WTC11 (cell line): ENCODE measurements at places on chromosomes 1 and 21.

DNA sequence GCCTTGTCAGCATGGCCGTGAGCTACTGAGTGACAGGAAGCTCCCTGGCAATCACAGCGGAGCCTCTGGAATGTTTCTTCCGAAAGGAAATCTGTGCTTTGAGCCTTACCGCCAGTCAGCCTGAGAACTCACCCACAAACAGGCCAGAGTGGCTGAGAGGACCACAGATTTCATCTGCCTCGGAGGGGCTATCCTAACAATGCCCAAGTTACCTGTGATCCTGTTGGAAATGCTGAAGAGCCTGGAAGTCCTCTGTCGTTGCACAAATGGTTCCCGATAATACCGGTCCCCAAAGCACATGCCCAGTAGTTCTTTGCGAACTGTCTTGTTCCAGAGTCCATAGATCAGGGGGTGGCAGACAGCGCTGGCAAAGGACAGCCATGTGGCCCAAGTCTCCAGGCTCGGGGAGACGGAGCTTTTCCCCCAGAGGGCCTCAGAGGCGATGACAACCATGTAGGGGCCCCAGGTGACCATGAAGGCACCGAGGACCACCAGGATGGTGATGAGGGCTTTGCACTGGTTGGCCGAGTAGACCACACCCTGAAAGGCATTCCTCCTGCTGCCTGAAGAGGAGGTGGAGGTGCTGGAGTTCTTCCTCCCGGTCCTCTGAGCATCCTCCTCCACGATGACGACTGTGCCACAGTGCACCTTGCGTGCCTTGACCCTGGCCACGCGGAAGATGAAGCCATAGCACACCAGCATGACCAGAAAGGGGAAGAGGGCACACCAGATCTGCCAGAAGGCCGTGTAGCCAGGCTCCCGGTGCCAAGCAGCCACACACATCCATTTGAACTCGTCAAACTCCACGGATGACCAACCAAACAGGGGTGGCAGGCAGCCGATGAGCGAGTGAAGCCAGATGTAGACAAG, 40.2 kb downstream of the GPR161 start:
- no peaks in the 10 kb centered on the region for H3K27me3 ChIP-seq
- no peak overlapping the region for H3K27ac ChIP-seq
- no peak overlapping the region for H3K4me3 ChIP-seq

- peaks cover 41% of the 10 kb centered on the region for H3K4me1 ChIP-seq
- H3K27ac ChIP-seq, result no peak overlapping the region
- H3K27me3 ChIP-seq, result no peaks in the 10 kb centered on the region; the same call in none of the 2 replicates
- no peak overlapping the region for H3K4me3 ChIP-seq
- H3K36me3 ChIP-seq, result no peaks in the 10 kb centered on the region
These were observed 234.7 kb downstream of the CACNA1E start for GRCh38 chr1:181718034-181718433.

GRCh38 chr21:25025596-25025995, 581.7 kb downstream of the MRPL39 start:
- DNase-seq, result no peak
- peaks cover 3% of the 10 kb centered on the region; the same call in 1 of the 2 replicates for H3K36me3 ChIP-seq
- no peaks in the 10 kb centered on the region for H3K4me1 ChIP-seq
- no peak overlapping the region for H3K4me3 ChIP-seq
- H3K27ac ChIP-seq, result no peak overlapping the region

DNA sequence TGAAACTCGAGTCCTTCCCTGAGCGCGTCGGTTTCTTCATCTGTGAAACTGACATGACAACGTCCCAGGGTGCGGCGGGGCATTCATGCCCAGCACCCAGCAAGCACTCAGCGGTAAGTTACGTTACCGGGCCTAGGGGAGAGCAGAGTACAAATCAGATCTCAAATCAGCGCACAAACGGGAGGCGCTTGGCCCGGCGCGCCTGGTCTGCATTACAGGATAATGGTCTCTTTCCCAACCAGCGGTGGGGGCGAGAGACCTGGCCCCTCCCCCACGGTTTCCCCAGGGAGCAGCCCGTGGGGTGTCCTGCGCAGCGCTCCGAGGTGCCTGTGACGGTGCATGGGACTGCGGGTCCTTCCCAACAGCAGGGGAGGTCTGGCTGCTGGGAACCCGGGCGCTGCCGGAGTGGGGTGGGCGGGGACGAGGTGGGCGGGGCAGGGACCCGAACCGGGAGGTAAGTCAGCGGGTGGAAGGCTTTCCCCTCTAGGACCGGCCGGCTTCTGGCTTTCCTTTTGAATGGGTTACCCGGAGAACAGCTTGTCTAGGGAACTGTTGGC, 1.0 kb downstream of the TMEM51 start:
- no peak overlapping the region for H3K27ac ChIP-seq
- H3K4me1 ChIP-seq, result peaks cover 56% of the 10 kb centered on the region
- H3K36me3 ChIP-seq, result no peaks in the 10 kb centered on the region
- DNase-seq, result peak; percentile 56
- peak overlapping the region; percentile 81 for H3K4me3 ChIP-seq

DNA sequence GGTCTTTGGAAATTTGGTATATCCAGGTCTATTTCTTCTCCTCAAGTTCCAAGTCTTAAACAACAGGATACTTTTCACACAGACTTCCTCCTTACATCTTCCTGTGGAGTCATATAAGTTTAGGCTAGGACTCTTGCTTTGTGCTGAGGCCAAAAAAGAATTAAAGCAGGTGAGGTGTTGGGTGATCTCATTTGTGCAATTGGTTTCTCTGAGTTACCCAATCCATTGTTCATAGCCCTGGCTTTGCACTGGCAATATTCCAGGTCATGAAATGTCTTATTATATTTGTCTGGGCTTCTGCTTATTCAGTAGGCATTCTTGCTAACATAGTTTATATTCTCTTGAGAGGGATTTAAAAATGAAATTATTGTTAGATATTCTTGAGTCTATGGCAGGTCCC, 14.1 kb upstream of the KIAA0040 start:
- no peak overlapping the region for H3K4me3 ChIP-seq
- H3K4me1 ChIP-seq, result no peaks in the 10 kb centered on the region
- no peaks in the 10 kb centered on the region; the same call in 1 of the 2 replicates for H3K27me3 ChIP-seq
- H3K36me3 ChIP-seq, result no peaks in the 10 kb centered on the region
- DNase-seq, result no peak

DNA sequence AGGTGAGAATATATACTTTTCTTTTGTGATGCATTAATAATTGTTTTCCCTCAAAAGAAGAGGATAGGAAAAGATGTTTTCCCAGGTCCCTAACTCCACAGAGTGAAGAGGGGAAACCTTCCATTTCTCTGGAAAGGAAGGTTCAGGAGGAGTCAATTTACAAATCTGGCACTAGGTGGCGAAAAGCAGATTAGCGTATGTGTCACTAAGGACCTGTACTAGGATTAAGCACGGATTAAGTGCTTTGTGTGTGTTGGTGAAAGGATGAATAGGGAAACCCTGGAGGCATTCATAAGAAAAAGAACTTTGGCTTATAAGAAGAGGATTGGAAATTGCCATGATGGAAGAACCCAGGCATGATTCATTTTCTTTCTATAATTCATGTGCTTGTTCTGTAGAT, 410.1 kb upstream of the PLXNA2 start:
- H3K4me1 ChIP-seq, result peaks cover 13% of the 10 kb centered on the region
- no peaks in the 10 kb centered on the region; the same call in 1 of the 2 replicates for H3K27me3 ChIP-seq
- DNase-seq, result peak; percentile 14
- H3K27ac ChIP-seq, result no peak overlapping the region

DNA sequence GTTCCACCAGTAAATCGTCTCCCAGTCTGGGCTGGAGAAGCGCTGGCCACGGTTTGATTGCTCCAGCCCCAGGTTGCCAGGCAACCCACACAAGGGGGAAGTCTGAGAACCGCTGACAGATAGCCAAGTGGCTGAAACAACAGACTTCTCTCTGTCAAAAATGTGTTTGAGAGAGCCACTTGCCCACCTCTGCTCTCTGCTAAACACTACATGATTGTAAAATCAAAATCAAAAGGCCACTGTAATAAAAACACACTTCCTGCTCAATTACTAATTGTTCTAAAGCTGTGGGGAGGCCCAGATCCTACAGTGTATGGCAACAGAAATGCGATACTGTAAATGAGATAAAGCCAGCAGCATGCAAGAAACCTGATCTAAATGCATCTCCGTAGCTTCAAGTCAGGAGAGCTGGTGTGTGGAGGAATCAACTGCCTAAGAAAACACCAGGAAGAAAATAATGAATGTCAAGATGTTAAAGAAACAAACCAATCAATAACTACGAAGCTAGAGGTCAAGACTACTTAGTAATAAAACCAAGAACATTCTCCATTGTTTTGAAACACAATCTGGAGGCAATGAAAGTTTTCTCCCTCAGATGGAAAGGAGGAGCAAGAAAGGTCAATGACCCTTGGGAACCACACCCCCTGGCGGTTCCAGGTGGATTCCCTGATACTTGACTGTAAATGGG, 121.2 kb downstream of the SLC45A1 start:
- H3K27ac ChIP-seq, result peak overlapping the region; percentile 93
- no peaks in the 10 kb centered on the region for H3K27me3 ChIP-seq
- H3K36me3 ChIP-seq, result peaks cover 7% of the 10 kb centered on the region
- DNase-seq, result peak; percentile 72
- H3K4me3 ChIP-seq, result peak overlapping the region; percentile 15; the same call in 1 of the 2 replicates

GRCh38 chr1:210347112-210347511, 18.4 kb downstream of the HHAT start:
- H3K4me3 ChIP-seq, result no peak overlapping the region
- H3K36me3 ChIP-seq, result no peaks in the 10 kb centered on the region
- no peak for DNase-seq
- H3K4me1 ChIP-seq, result no peaks in the 10 kb centered on the region

- H3K36me3 ChIP-seq, result no peaks in the 10 kb centered on the region
- no peak overlapping the region for H3K27ac ChIP-seq
- no peak for DNase-seq
These were observed 61.4 kb upstream of the CNIH3 start for GRCh38 chr1:224554620-224555259.

DNA sequence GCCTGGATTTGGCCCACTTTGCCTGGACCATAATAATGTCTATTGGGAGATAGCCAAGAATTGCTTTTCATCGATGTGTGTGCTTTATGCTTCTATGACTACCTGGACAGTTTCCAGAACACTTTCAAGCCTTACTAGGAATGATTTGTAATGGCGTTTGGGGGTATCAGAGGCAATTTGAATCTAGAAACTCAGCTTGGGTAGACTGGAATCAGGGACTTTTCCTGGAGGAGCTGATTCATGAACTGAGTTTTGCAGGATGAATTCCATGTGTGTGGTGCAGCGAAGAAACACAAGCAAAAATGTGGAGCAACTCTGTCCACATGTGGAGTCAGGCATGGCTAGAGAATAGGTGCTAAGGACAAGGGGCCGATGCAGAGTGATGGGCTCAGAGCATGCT, 11.9 kb upstream of the TMEM61 start:
- H3K4me1 ChIP-seq, result peaks cover 22% of the 10 kb centered on the region; the same call in 1 of the 2 replicates
- DNase-seq, result no peak
- H3K36me3 ChIP-seq, result no peaks in the 10 kb centered on the region
- H3K27me3 ChIP-seq, result peaks cover 4% of the 10 kb centered on the region
- H3K4me3 ChIP-seq, result no peak overlapping the region
- H3K27ac ChIP-seq, result no peak overlapping the region

- no peak overlapping the region for H3K27ac ChIP-seq
- H3K27me3 ChIP-seq, result no peaks in the 10 kb centered on the region
- H3K4me1 ChIP-seq, result peaks cover 3% of the 10 kb centered on the region
- H3K36me3 ChIP-seq, result no peaks in the 10 kb centered on the region
These were observed 66.6 kb downstream of the DIRAS3 start for GRCh38 chr1:67983867-67984266.

DNA sequence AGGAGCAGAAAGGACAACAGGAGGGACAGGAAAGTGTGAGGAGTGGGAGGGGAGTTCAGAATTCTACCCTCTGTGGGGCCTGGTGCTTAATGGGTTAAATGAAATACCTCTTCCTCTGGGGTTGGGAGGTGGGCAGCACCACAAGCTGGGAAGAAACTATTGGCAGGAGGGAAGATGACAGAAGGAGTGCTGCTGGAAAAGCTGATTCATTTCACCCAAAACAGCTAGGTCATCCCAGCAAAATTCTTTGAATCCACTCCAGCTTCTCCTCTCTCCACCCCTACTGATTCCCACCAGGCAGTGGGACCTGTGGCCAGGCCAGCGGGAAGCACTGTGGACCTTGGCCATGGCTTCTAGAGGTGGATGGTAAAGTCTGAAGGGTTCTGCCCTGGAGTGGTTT, 12.8 kb downstream of the BCAN start:
- H3K36me3 ChIP-seq, result no peaks in the 10 kb centered on the region
- peaks cover 39% of the 10 kb centered on the region for H3K4me1 ChIP-seq
- no peak overlapping the region for H3K27ac ChIP-seq
- peaks cover 96% of the 10 kb centered on the region for H3K27me3 ChIP-seq
- no peak for DNase-seq
- H3K4me3 ChIP-seq, result no peak overlapping the region

GRCh38 chr1:56496158-56496557, 83.2 kb downstream of the PLPP3 start:
- H3K27ac ChIP-seq, result peak overlapping the region; percentile 18; the same call in 1 of the 2 replicates
- no peak overlapping the region for H3K4me3 ChIP-seq
- no peak for DNase-seq
- H3K36me3 ChIP-seq, result peaks cover 57% of the 10 kb centered on the region

DNA sequence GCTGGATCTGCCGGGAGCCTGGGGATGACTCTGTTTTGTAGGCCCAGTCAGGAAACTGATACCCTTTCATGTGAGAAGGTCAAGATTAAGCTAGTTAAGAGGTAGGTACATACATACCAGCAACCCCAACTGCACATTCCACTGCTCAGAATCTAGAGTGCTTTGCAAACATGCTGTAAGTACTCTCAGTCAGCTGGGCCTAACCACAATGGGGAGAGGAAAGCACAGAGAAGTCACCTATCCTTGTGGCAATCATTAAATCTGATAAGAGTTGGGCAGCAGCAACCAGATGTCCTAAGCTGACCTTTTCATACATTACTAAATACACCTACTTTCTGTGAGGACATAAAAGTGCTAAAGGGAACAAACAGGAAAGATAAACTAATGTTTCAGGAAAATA, 2.5 kb downstream of the ETV3 start:
- no peak for DNase-seq
- no peak overlapping the region for H3K4me3 ChIP-seq
- peaks cover 50% of the 10 kb centered on the region for H3K36me3 ChIP-seq
- no peak overlapping the region for H3K27ac ChIP-seq
- no peaks in the 10 kb centered on the region; the same call in 1 of the 2 replicates for H3K27me3 ChIP-seq
- peaks cover 35% of the 10 kb centered on the region for H3K4me1 ChIP-seq

DNA sequence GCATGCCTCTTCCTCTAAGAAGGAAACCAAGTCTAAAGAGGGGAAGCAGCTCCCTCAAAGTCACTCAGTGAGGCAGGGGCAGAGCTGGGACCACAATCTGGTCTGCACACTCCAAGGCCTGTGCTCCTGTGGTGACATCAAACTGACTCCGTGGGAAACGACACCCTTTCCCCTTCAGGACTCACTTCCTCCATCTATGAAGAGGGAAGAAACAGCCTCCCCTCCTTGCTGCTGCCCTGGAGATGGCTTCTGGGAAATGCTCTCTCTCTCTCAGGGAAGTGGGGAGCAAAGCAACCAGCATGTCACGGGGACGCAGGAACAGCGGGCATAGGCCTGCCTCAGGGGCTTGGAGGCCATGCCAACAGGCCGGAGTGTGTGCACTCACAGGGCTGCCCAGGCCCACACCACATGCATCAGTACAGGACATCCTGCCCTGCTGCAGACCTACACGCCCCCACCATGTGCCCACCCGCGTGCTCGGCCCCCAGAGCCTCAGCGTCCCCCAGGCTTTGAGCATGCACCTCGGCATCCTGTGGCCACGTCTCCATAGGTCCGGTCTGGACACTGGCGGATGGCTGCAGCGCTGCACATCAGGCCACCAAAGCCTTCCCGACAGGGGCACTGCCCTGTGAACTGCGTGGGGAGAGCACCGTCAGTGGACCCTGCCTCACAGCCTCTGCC, 25.7 kb downstream of the LAMB3 start:
- peaks cover 37% of the 10 kb centered on the region for H3K4me1 ChIP-seq
- no peak for DNase-seq
- no peak overlapping the region for H3K27ac ChIP-seq
- peaks cover 3% of the 10 kb centered on the region; the same call in 1 of the 2 replicates for H3K27me3 ChIP-seq
- no peaks in the 10 kb centered on the region for H3K36me3 ChIP-seq

GRCh38 chr1:85366391-85367170, 90.1 kb upstream of the BCL10 start:
- no peaks in the 10 kb centered on the region for H3K4me1 ChIP-seq
- no peak overlapping the region for H3K27ac ChIP-seq
- H3K36me3 ChIP-seq, result no peaks in the 10 kb centered on the region
- no peaks in the 10 kb centered on the region for H3K27me3 ChIP-seq
